ENCODE measurements at places on chromosomes 1 and 21.

GRCh38 chr1:174786760-174787159, 213.0 kb upstream of the CACYBP start:
- DNase-seq, result no peak

DNA sequence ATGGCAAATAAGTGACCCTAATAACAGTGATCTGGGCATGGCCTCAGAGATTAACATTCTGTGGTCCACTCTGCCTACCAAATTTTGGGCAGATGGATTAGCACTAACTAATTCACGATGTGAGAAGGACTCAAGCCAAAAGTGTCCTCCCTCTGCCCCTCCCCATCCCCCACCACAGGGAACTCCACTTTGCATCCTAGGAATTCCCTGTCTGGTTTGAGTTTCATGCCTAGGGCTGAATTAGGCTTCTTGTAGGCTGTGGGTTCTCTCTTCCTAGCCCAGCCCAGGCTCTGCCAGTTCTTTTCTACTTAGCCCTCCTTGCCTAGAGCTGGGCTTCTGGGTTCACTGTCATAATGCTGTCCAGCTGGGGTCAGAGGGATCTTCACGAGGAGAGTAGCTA, 64.1 kb downstream of the ATP2B4 start:
- DNase-seq, result no peak

GRCh38 chr1:100229681-100230443, 19.8 kb downstream of the DBT start:
- DNase-seq, result no peak

DNA sequence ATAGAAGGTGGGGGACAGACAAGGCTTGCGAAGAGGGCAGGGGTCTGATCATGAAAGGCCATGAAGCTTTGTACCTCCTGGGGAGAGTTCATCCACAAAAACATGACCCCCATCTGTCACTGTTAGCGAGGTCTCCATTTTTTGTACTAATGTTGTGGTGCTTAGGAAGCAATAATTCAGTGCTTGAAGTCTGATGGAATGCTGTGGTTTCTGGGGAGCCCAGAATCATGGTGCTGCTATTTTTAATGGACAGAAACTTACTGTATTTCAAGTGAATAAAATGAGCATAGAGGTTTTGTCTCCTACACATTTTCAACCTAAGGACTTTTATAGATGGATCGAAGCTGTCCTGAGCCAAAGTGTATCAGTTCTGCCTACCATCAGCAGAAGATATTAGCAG, 28.2 kb upstream of the RGL1 start:
- DNase-seq, result no peak

DNA sequence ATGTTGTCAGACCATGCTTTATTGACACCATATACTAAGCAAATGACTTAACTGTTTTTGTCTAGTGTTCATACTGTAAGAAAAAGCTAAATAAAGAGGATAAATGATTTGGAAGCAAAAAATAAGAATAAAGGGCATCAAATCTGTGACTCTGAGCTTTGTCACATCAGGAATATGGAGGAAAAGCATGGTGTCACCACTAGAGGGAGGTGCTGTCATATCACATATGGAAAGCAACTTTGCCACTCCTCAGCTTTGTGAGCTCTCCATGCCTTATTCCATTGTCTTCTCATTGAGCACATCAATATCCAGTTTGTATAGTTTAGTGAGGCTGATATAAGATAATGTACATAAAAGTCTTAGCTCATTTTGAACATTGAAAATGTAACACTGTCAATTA, 20.8 kb upstream of the GBP1 start:
- DNase-seq, result no peak

DNA sequence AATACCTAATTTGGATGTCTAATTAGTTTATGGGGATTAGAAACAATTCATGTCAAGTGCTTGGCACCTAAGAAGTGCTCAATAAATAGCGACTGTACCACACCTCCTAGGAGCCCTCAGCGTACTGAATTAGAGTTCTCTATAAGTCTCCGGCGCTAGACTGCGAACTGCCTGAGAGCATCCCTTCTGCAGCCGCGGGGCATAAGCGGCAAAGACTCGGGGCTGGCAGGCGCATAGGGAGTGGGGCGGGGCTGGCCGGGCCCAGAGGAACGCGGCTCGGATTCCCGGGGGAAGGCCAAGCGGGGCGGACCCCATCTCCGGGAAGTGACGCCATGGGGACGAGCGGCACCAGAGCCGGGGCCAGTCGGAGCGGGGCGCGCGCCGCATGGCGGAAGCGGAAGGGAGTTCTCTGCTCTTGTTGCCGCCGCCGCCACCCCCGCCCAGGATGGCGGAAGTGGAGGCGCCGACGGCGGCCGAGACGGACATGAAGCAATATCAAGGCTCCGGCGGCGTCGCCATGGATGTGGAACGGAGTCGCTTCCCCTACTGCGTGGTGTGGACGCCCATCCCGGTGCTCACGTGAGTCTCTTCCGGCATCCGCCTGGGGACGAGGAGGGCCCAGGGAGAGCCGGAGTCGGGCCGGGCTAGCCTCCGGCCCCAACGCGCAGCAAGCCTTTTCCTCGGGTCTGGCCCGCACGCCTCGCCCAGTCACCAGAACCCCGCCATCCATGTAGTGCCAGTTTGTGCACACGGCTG, at the start of gene TMEM222:
Gene TMEM222, plus strand, starts transcription at position 351 of the 756 bp plus-strand sequence. Its CDS starts 35 bp downstream, at position 386.
- peak; percentile 96 for DNase-seq

- no peak for DNase-seq
These were observed 68.7 kb upstream of the AJAP1 start for GRCh38 chr1:4585705-4586104.

DNA sequence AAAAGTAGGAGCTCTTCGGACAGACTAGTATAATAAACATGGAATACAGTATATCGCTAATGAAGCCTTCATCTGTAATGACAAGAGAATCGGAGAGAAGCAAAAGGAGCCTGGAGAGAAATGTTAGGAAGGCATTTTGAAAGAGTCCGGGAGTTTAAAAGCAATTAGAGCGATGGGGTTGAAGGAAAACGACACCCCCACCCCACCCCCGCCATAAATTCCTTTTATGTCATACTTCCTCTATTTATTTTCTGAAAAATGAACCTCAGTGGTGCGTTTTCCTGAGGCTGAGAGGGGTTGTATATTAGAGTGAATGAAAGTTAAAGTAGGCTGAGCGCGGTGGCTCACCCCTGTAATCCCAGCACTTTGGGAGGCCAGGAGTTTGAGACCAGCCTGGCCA, 635 bp upstream of the APH1A start:
- no peak for DNase-seq

DNA sequence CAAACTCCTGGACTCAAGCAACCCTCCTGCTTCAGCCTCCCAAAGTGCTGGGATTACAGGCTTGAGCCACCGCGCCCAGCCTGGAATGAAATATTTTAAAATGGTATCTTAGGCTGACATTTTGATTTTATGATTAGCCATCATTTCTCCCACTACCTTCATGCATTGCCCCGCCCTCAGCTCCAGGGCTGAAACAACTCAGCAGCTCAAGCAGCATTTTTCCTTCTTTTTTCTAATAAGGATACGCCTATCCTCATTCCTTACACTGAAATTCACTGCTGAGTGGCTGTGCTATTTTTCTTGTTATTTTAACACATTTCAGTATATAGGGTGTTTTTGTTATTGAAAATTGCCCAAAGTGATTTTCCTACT, 56.8 kb upstream of the HTR1D start:
- DNase-seq, result no peak

Data from occipital lobe (tissue), 3 donors.